Mesenteric fat pad (tissue), 1 donor: ENCODE measurements at places on chromosomes 12 and 14. TPM values are rescaled to one million over a fixed set of nuclear protein-coding genes. Genes with fewer than 3 reads are reported as not detected.

PTPRQ gene
- 1.8 TPM for total RNA-seq

DNA sequence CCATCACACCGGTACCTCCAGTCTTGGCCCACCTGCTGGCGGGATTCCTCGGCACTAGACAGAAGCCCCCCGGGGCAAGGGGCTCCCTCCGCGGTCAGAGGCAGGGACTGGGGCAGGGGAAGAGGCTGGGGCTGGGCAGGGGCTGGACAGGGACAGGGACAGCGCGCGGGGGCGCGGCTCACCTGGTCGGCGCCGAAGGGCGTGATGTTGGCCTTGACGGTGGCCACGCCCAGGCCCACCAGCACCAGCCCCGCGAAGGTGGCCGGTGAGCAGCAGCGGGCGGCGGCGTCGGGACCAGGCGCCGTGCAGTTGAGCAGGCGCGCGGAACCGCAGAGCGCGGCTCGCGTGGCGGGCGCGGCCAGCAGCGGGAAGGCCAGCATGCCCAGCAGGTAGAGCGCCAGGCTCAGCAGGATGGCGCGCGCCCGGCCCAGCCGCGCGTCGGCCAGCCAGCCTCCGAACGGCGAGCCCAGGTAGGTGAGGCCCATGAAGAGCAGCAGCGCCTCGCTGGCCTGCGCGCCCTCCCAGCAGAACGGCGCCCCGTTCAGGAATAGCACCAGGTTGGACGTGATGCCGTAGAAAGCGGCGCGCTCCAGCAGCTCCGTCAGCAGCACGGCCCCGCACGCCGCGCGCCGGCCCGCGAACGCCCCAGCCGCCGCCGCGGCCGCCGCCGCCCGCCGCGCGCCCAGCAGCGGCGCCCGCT lies 392 bp downstream of the SLC15A4 start:
- DNase-seq: no peak

GRCh38 chr12:114344303-114344663 lies 61.7 kb downstream of the TBX5 start:
- DNase-seq: no peak

- no peak for DNase-seq
Observed at GRCh38 chr12:56243731-56244181, 13.9 kb downstream of the SLC39A5 start.
